ENCODE measurements at places on chromosomes 4 and X. TPM values are rescaled to one million over a fixed set of nuclear protein-coding genes. Genes with fewer than 3 reads are reported as not detected.

The MAP9 gene
- total RNA-seq = 4.7 TPM

The GAGE13 gene
- total RNA-seq = not detected

The FRMPD3 gene
- 0.15 TPM for total RNA-seq

The RAB41 gene
- total RNA-seq = not detected

The AFM gene
- total RNA-seq = not detected

The TLR6 gene
- total RNA-seq = 5.0 TPM

The LDB2 gene
- not detected for total RNA-seq

The PPP4R3C gene
- total RNA-seq = not detected

The NKRF gene
- total RNA-seq = 21.2 TPM

The SLC39A8 gene
- total RNA-seq = 13.0 TPM

The CLIC2 gene
- 0.23 TPM for total RNA-seq

The GAGE12H gene
- not detected for total RNA-seq

The BCOR gene
- total RNA-seq = 22.4 TPM

The SLC2A9 gene
- 0.41 TPM for total RNA-seq

The KLHL4 gene
- total RNA-seq = 3.5 TPM

The PCDH7 gene
- total RNA-seq = 0.11 TPM

The FGF2 gene
- 32.5 TPM for total RNA-seq

The FGFBP1 gene
- 4.3 TPM for total RNA-seq

The CFI gene
- 0.72 TPM for total RNA-seq

Measured in A549 treated with DMSO at 1 μM for 4 hours (cell line).